ENCODE measurements at places on chromosomes 5 and 9.

DNA sequence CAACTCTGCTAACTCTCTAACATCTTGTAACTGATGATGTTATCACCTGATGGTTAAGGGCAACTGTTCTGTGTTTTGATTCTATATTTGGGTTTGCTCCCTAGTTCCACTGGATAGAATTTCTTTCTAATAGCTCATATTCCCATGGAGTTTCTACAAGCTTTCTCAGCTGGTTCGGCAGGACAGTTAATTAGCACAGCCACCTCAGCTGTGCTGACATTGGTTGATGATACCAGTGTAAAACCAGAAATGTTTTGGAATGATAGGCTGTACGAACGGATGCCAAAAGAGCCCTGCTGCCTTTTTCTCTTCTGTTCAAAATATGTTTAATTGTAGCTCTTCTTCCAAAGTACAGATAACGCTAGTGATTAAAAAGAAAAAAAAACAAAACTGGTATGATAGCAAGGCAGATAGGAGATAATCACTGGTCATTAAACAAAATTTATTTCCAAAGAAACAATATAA is 440.5 kb upstream of the ZNF608 start:
- DNase-seq: no peak

DNA sequence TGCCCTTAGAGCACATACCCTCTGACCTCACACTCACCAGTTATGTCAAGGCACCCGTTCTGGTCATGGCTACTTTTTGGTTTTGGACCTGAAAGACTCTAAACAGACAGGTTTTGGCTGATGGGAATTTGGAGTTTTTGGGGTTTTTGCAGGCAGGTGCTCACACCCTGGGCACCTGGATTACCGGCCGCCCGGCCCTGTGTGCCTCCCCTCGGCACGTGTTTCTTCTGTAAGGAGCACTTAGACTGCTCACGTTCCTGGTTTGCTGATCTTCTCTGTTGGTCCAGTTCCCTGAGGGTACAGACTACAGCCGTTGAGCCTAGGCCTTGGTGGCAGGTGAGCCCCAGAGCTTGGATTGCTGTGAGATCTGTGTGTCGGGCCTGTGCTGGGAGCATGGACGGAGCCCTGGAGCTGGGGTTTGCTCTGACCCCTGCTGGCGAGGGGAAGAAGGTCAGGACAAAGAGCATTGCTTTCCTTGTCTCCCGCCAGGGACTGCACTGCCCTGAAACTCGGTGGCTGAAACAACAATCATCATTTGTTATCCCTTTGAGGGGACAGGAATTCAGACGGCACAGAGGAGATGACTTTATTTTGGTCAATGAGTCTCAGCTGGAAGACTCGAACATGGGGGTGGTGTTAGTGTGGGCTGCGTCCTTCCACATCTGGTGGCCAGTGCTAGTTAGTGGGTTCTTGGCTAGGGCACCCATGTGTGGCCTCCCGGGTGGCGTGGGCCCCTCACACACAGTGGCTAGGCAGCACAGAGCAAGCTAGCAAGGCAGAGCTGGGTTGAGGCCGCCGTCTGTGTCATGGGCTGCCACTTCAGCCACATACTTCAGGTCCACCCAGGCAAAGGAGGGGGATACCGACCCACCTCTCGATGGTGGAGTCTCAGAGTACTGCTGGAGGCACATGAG is 76.4 kb downstream of the EHMT1 start:
- DNase-seq: no peak

DNA sequence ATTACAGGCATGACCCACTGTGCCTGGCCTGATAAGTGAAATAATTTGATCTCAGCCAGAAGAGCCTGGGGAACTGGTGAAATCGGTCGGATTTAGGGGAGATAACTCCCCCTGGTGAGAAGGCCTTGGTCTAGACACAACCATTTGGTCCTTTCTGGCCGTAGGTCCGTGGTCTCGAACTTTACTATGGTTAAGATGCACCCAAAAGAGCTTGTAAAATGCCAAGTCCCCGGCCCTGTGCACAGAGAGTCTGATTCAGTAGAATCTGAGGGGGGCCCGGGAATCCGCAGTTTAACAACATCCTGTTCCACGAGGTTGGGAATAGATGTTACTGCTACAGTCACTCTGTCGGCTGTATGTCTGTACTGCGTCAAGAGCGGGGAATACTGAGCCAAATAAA is 140.7 kb downstream of the C9orf50 start:
- DNase-seq: no peak

DNA sequence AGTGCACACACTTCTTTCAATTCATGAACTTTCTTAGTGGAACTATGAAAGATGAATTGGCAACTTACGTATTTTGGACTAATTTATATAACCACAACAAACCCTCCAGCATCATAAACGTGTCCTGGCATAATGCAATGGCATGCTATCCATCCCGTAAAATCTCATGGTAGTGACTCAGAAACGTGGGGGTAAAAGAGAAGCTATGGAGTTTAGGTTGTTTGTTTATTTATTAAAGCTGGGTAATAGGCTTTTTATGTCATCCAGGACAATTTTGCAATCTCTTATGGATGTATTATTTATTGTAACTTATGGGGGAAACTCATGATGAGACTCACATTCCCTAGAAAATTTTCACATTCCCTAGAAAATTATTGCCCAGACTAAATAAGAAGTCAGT is 106.3 kb downstream of the GDA start:
- no peak for DNase-seq

DNA sequence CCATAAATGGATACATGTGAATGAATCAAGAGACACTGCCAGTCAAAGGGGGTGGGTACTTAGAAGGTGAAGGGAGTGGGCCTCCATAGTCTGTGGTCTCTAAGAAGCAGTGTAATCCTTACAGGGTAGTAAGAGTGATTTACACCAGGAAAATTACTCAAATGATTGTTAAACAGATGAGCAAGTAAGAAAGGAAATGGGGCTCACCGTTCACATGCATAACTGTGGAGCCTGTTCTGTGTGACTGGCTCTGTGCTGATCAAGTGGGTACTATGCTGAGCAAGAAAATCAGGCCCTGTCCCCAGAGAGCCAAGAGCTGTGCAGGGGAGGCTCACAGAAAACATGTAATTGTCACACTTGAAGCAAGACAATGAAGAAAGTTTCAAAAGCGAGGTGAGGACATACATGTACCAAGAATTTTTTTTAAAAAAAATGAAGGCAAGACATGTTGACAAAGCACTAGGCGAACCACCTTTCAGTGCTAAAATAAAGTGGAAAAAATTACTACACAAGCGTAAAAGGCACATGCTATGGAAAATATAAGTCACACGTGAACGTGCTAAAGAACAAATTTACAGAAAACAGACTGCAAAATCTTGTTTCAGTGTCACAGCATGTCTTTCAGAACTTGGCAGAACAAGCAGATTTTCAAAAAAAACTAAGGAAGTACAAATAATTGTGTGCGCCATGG is 2.5 kb downstream of the BTNL8 start:
- no peak for DNase-seq

DNA sequence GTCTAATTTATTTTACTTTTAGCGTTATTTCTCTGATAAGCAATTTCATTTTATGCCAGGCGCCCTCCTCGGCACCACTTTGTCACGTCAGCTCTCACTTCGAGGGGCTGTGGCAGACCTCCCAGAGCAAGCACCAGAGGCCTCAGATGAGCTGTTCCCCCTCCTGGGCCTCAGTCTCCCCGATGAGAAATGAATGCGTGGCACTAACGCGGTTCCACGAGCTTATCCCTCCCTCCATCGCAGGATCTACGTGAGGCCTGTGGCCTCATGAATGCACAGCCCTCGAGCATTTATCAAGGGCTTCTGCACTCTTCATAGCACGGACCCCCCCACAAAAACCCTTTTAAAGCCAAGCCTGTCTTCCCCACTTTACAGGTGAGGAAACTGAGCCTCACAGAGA is 205.2 kb downstream of the CDK5RAP2 start:
- DNase-seq: no peak

DNA sequence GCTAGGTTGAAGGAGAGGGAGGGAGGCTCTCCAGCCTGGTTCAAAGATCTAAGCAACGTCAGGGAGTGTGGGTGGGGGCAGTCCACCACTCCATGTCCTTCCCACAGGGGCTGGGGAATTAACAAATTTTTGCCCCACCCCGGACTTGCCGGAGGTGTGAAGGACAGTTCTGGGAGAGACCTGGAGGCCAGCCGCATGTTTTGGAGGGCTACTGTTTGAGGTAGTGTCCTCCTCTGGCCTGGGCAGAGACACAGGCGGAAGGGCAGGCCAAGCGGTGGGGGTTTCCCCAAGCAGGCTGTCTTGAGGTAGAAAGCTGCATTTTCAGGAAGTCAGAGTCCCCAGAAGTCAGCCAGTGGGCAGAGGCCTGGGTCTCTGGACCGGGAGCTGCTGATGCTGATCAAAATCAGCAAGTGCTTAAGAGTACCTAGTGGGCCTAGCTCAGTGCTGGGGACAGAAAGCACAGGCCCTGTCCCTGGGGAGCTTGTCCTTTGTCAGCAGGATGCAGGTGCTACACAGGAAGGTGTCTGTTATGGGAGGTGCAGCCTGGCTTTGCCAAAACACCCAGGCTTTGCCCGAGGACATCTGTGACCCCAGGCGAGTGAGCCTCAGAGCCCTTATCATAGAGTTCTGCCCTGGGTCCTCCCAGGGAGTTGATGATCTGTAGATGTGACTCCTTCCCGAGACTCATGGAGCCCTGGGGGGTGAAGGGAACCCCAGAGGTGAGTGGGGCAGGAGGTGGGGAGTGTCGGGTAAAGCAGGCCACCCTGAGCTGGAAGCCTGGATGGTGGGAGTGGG is 18.5 kb downstream of the JADE2 start:
- no peak for DNase-seq

DNA sequence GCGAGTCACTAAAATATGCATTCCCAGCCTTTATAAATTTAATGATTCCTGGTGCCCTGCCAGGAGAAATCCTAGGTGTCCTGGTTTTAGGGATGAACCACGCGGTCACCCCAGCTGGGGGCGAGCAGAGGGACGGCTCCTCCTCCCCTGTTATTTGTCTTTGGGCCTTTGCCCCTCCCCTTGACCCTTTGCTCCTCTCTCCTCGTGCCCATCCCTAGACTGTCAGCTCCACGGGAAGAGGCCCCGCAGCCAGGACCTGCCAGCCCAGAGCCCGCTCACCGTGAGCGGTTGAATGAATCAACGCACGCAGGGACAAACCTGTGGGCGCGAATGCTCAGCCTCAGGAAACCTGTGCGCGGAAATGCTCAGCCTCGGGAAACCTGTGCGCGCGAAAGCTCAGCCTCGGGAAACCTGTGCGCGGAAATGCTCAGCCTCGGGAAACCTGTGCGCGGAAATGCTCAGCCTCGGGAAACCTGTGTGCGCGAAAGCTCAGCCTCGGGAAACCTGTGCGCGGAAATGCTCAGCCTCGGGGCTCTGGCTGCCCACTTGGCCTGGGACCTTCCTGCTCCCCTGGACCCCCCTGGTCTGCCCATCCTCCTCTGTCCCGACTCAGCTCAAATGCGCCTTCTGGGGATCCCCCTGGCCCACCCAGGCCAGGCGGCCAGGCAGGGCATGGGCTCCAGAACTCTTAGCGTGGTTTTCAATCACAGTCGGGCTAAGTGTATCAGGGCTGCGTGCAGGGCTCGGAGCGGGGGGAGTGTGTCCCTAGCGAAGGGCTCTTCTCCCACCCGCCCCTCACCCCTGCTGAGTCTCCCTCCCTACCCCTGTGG is 140.5 kb upstream of the COL5A1 start:
- DNase-seq: no peak

DNA sequence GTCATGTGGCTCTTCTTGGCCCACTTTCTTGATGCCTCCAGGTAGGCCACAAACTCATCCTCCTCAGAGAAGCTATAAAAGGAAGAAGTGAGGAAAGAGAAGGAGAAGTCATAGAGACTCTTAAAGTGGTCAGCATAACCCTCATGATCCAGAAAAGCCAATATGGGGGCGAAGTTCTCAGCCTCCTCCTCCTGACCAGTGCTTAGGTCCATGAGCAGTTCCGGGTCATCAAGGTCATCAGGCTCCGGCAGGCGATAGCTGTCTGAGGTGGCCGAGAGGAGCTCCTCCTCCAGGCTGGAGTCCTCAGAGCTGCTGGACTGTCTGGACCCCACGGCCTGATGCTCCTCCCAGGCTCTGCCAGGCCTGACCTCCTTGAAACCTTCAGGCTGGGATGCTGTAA is 34.7 kb downstream of the SH3TC2 start:
- no peak for DNase-seq

DNA sequence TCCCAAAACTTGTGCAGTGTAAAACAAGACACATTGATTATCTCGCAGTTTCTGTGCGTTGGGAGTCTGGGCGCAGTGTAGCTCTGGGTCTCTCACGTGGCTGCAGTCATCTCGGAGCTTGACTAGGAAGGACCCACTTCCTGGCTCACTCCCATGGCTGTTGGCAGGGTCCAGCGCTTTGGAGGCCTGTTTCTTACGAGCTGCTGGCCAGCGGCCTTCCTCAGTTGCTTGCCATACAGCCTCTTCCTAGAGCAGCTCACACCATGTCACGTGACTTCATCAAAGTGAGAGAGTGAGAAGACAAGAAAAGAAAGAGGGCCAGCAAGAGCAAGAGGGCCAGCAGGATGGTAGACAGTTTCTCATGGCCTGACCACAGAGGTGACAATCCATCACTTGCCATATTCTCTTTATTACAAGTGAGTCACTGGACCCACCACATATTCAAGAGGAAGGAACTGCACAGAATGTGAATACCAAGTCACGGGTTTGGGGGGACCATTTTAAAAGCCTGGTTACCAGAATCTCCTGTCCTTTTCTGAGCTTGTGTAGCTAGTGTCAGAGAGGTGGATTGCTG is 36.2 kb downstream of the MCCC2 start:
- DNase-seq: no peak

- no peak for DNase-seq
Observed at GRCh38 chr5:111453747-111454146, 58.6 kb downstream of the STARD4 start.

GRCh38 chr9:92151691-92152393 is 36.6 kb upstream of the SPTLC1 start:
- no peak for DNase-seq

GRCh38 chr9:33153666-33154065 is 13.5 kb downstream of the B4GALT1 start:
- DNase-seq: no peak

- no peak for DNase-seq
Observed at GRCh38 chr5:147746986-147747385, 35.5 kb downstream of the JAKMIP2 start.

- no peak for DNase-seq
Observed at GRCh38 chr5:14595189-14595588, 13.6 kb downstream of the OTULINL start.

DNA sequence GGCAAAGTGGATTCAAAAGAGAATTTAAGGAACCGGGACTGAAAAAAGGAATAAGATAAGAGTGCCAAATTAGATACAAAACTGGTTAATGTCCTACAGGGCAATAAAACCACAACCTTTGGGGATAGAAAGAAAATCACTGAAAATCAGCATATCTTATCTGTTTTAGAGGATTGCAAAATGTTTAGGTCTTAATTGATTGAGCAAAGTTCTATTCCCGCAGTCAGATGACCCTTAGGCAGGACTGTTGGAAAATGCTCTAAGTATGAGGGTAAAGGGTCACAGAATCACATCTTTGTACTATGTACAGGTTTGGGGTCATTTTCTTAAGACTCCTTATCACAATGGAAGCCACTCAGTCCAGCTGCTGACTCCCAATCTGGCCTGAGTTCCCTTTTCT is 129.0 kb downstream of the GABBR2 start:
- no peak for DNase-seq

- DNase-seq: no peak
Observed at GRCh38 chr5:113089653-113090335, 113.2 kb downstream of the DCP2 start.

GRCh38 chr5:141515946-141516671 is 27.2 kb downstream of the PCDHGC5 start:
- DNase-seq: no peak

- no peak for DNase-seq
Observed at GRCh38 chr9:107312376-107313050, 29.4 kb downstream of the RAD23B start.

Data from SW 1271 (cell line).